A549 treated with CORT108297 at 1 μM for 4 hours (cell line): ENCODE measurements at places on chromosomes 4 and X. TPM values are rescaled to one million over a fixed set of nuclear protein-coding genes. Genes with fewer than 3 reads are reported as not detected.

Gene IL2
- not detected in 5 replicates for total RNA-seq

Gene CFAP47
- not detected in 5 replicates for total RNA-seq

Gene ADGRG2
- 6.2 to 7.6 TPM (median 6.9 TPM) in 5 replicates for total RNA-seq

Gene SLC34A2
- 0.03 TPM in 1 of 5 replicates, not detected in the others for total RNA-seq

Gene GABRA4
- total RNA-seq: not detected in 5 replicates
